NCI-H526 (cell line): ENCODE measurements at places on chromosomes 2 and 18.

DNA sequence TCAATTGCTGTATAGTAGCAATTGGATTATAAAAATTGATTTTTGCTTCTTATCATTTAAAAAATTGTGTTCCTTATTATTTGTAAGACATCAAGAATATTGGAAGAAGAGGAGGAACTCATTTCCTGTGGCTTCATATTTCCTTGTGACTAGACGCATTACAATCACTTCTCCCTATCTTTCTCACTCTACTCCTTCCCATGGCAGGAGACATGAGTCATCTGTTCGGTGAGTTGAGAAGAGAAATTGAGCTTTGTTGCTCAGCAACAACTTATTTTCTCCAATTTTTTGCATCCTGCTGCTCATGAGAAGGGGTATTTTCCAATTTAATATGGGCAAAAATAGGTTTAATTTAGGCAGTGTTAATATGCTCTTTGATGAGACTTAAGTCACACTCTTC lies 1783.9 kb downstream of the SUCLG1 start:
- DNase-seq: no peak

DNA sequence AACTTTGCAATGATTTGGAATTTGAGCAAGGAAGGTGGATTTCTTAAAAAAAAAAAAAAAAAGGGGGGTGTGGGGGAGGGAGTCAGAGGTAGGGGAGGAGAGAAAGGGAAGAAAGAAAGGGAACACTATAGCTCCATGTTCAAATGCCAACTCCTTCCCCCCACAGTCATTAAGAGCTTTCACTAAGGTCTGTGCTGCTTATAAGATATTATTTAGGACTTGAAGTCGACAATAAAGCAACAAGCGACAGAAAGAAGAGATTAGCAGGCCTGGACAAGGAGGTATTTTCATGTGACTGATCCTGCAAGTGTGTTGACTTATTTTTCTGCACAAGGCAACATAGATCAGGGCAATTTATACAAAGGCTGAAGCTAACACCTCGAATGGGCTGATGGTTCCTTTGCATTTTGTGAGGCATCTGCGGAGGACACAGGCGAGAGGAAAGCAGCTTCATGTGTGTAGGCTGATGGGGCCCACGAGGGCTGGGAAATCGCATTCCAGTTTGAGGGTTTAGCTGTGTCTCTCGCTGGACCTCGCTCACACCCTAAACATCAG lies 382.0 kb downstream of the SOX11 start:
- DNase-seq: no peak

- DNase-seq: no peak
Measured at GRCh38 chr18:67432806-67433205, 83.7 kb downstream of the DSEL start.

DNA sequence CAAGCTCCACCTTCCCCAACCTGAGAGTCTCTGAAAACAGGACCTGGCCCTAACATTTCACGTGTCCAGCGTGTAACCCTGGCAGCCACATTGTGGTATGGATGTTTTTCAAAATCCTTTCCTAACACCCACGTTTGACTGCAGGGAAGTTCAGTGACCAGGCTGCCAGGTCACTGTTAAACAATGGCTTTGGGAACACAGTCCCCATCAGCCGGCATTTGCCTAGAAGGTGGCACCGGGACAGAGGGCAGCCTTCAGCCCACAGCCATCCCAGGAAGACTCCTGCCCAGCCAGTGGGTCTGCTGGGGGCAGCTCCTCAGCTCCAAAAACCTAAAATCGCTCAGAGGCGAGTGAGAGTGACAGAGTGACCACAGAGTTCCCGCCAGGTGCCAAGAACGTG lies 140.2 kb downstream of the SH3BP4 start:
- no peak for DNase-seq

- no peak for DNase-seq
Measured at GRCh38 chr2:200748779-200749178, 62.9 kb upstream of the BZW1 start.

DNA sequence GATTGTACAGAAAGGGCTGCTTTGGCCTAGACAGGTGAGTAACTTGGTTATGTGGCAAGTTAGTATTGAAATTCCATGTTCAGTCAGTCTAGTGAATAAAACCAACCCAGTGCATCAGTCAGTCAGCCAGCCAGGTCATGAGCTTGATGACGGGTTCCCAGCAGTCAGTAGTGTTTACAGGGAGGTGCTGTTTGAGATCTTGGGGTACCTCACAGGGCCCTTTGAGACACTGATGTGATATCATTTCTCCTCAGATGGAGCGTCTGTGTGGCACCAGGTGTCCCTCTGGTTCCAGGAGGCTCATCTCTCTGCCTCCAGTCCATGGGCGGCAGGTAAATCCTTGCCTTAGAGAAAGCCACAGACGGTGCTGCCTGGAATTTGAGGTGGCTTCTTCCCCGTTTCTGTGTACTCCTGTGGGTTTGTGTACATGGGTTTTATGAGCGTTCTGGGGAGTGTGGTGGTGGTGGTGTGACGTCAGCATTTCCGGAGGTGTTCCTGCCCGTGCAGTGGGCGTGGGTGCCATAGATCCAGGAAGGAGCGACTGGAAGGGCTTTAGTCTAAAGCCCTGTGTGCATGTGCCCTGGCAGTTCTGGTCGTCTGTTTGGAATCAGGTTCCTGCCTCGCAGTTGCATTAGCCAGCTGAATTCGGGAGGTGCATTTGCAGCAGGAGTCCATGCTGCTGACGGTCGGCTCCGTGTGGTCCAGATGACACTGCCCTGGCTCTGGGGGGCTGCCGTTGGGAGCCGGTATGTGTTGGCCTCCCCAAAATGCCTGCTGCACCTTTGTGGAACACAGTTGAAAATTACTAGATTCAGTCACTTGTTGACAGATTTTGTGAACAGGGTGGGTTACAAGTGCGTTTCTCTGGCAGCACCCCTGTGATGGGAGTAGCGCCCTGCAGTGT lies 2.1 kb downstream of the CTDP1 start:
- no peak for DNase-seq
